ENCODE measurements at places on chromosomes 6 and 20. TPM values are rescaled to one million over a fixed set of nuclear protein-coding genes. Genes with fewer than 3 reads are reported as not detected.

DNA sequence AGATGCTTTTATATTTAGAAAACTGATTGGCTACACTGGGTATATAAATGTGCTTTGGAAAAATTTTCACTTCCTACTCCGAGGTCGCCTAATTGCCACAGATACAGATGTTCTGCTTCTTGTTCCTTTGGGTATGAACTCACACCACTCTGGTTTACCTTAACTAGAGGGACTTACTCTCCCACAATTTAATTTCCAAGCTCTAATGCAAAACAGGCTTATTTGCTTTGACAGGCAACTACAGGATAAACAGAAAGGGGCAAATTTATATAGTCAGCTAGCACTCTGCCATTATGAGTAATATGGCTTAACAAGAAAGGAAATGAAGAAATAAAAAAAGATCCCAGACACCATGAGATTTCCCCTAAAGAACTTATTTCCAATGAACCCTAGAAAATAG is 156.9 kb upstream of the ZFP64 start:
- DNase-seq, result no peak

The FAM209B gene
- not detected for total RNA-seq

GRCh38 chr6:132919045-132919860 is 104.9 kb downstream of the RPS12 start:
- DNase-seq, result peak; percentile 80

The BPIFB2 gene
- total RNA-seq, result not detected

The BPIFB1 gene
- total RNA-seq, result not detected

DNA sequence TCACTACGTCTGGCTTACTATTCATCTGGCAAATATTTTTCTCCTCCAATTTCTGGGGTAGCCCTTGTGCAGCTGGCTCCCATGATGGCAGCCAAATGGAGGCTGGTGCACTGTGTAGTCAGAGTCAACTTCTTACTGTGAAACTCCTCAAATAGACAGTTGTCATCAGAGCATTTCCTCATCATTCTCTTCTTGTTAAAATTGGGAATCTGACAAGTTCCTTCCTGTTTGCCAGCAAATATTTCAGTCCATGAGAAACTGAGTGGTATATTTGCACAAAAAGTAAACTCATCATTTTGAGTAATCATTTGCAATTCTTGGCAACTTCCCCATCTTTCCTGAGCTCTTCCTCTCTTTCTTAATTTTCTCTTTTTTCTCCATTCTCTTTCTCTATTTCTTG is 394.9 kb upstream of the RGS17 start:
- DNase-seq, result no peak

Measured in LHCN-M2 (cell line).